Neural crest cell (in vitro differentiated cells): ENCODE measurements at places on chromosomes 2 and 18. TPM values are rescaled to one million over a fixed set of nuclear protein-coding genes. Genes with fewer than 3 reads are reported as not detected.

CFAP65 gene
- 0.93 and 1.4 TPM in 2 replicates for total RNA-seq

ZBTB7C gene
- total RNA-seq, result 0.45 and 0.61 TPM in 2 replicates

IGFBP2 gene
- total RNA-seq, result 365 and 366 TPM in 2 replicates

RPIA gene
- total RNA-seq, result 30.8 and 32.2 TPM in 2 replicates

MYOM1 gene
- 0.89 and 1.4 TPM in 2 replicates for total RNA-seq

- peak; percentile 77 for DNase-seq
Measured at GRCh38 chr2:172931918-172932520, 143.6 kb upstream of the MAP3K20 start.

DNA sequence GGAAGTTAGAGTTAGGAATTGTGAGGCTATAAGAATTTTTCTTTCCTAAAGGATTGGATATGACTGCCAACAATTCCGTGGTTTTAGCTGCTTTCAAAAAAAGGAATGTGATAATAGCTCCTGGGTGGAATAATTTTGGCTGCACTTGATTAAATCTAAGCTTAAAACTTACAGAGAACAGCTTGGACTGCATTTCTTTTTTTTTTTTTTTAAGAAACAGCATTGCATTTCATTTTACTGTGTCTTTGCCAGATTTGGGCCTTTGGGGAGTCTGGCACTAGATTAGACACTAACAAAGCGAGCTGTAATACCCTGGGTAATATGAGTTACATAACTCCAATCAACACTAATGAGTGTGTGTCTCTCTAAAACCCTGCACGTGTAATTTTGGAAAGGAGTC lies 37.8 kb upstream of the ZNF397 start:
- DNase-seq, result no peak

GRCh38 chr2:44553456-44553855 lies 191.7 kb downstream of the CAMKMT start:
- DNase-seq, result no peak

GRCh38 chr2:78992451-78992806 lies 33.1 kb upstream of the REG3G start:
- peak; percentile 26 for DNase-seq

DNA sequence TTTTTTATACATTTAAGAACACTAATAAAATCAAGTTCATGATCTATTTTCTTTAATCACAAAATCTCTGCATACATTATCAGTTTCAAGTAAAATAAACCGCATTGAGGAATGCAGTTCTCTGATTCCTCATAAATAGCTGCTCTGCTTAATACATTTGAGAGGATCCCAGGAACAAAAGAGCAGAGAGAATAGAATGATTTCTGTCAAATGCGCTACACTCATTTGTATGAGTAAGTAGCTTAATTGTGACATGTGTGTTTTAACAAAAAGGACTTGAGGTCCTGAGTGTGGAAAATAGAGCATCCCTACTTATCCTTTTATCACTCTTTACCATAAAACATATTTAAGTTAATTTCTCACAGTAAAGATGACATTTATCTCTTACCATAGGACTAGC lies 134.0 kb downstream of the PID1 start:
- DNase-seq, result no peak

DNA sequence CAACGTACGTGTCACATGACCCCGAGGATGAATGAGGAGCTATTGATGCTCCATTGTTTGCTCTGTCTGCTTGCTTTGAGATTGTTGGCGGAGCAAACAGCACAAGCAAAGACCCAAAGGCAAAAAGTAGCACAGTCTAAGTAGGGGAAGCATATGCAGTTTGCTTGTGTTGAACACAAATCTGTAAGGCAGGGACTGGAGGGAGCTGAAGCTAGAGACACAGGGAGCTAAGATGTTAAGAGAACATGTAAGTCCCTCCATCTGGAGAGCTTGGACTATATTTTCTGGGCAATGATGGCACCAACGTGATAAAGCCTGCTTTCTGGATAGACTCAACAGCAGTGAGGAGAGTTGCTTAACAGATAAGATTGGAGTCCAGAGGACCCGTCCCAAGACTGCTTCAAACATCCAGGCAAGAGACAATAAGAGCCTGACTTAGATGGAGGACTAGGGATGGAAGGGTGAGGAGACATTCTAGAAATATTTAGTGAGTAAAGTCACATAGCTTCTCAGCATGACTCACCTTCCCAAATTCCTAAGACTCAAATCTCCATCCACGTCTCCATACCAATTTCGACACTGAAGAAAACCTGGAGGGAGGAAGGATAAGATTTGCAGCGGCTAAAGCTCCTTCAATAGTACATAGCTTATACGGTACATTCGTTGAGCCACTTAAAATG lies 88.1 kb upstream of the KLF7 start:
- DNase-seq, result no peak

DNA sequence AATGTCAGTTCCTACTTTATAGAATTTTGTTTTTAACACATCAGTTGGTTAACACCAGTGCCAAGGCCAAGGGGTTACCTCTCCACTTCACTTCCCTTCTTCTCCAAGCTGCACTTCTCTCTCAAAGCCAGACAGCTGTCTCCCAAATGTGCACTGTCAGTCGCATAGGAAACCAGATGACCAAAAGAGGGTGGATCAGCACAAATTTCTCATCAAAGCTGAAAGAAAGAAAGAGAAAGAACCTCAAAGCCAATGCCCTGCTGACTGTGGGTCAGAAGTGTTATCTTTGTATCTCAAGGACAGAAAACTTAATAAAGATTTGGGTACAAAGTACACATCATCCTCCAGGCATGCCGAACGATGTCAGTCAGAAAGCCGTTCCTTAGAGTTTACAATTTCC lies 32.2 kb downstream of the SPATS2L start:
- DNase-seq, result no peak

GRCh38 chr2:23627236-23628009 lies 242.4 kb downstream of the KLHL29 start:
- DNase-seq, result no peak

DNA sequence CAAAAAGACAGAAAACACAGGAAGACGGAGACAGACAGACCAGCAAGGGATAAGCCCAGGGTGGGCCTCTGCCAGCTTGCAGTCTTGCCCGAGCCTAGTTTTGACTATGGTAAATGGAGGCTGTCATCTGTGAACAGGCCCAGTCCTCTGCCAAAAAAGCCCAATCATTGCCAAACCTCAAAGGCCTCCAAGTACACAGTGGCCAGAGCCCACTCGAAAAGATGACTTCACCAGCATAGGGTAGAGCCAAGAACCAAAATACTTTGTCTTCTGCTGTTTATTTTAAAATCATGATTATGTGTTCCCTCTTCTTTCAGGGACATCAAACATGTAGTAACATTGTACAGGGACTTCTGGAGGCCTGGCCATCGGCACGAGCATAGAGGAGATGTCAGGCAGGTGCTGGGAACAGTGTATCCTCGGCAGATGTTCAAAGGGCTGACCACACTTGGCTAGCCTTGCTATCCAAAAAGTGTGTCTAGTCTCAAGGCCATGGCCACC lies 66.0 kb downstream of the TTC32 start:
- DNase-seq, result no peak

- DNase-seq, result no peak
Measured at GRCh38 chr2:212237350-212238095, 301.1 kb downstream of the ERBB4 start.

DNA sequence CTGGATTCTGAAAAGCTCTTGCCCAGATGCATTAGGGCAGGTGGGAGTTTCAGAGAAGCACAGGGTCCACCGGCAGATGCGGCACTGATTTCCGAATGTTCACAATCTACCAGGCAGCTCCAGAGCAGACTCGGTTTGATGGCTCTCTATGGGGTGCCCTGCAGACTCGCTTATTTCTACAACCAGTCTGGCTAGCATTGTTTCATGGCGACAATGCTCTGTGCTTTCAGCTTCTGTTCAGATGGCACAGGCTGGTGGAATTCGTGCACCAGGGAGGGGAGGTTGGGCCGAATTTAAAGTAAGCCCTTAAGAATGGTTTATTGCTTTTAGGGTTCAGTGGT lies 9.9 kb downstream of the MYT1L start:
- DNase-seq, result no peak

DNA sequence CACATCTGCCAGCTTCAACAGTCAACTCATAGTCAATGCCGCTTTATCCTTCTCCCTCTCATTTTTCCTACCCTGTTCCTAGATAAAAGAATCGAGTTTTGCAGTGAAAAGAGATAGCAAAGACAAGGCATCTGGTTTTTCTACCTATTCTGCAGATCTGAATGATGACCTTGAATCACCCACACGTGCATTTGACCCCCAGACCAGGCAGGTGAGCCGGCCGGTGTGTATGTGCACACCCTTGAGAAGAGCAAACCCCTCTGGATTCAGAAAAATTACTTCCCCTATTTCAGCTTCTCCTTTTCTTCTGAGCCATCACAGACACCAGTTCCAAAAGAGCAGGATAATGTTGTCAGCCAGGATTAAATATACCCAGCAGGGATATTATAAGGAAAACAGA lies 115.6 kb upstream of the ST6GAL2 start:
- no peak for DNase-seq

GRCh38 chr18:2978661-2979106 lies 34.3 kb downstream of the LPIN2 start:
- DNase-seq, result no peak

DNA sequence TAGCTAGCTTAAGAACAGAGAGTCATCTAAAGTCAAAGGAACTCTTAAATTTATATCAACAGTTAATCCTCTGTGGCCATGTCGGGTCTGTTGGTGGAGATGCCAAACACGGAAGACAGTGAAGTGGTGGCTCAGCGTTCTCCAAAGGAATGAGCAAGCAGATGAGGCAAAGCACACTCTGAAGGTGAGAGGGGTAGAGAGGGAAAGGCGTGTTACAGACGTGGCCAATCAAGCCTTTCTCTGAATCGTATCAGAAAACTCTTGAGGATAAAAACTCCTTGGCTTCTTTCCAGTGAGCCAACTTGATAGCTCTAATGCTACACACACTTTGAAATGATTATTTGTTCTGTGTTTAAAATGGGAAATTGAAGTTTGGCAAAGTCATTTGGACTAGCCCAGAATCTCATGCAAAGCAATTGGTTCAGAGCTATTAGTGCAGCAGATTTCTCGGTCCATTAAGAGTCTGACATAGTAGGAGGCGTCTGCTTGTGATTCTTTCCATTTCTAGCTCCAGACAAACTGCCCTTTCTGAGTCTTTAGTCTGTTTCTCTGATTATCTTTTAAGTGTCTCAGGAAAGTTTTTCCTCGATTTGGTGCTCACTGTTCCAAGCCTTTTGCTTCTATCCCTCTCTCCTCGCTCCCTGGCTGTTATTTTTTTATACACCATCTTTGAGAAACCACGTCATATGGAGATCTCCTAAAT lies 57.5 kb upstream of the CPO start:
- no peak for DNase-seq

DNA sequence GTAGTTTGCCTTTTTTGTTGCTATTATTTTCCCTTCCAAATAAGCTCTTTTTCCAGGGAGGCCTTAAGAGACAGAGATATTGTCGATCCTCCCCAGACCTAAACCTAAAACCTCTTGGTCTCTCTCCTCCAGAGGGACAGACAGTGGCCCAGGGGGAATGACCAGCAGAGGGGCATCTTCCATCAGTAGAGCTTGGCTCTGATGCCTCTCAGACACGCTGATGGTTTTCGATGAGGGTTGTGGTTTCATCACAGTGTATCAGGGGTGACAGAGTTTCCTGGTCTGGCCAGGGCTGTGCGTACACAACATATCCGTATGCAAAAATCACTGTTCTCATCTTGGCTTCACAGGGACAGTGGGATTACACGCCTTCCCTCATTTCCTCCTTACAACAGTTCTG lies 68.6 kb downstream of the GATA6 start:
- DNase-seq, result no peak

DNA sequence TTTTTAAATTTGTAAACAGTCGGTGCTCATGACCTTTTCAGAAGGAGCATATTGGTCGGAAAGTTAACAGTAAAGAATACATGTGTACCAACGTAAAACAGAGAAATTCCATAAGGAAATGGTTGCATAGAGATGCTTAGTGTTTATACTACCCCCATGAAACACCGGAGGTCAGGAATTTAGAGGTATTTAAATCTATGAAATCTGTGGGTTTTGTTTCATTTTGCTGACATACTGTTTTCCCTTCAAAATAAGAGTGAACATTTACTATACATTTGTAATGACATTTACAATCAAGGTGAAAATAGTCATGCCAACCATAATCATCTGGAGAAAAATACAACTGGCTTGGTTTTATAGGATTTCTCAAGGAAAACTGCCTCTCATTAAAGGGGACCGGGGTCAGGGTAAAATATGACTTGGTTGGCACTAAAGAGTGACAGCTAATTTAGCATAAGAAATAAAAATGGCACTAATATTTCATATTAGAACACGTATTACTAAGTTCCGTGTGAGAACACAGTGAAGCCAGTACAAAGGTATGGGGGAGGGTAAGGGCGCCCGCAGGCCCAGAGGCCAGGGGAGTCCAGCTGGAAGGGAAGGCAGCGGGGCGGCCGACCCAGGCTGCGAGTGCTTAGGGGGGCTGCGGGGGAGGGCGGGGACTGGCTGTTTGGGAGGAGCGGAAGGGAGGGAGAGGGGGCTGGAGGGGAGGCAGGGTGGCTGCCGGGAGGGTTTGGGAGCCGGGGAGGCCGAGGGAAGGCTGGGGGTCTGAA lies 1.1 kb upstream of the RNU4ATAC start:
- peak; percentile 61 for DNase-seq

GRCh38 chr2:144959416-144959815 lies 439.5 kb upstream of the ZEB2 start:
- DNase-seq, result no peak

GRCh38 chr2:40352041-40352702 lies 99.7 kb downstream of the SLC8A1 start:
- DNase-seq, result no peak
